HepG2 (cell line): ENCODE measurements at places on chromosomes 4 and X. TPM values are rescaled to one million over a fixed set of nuclear protein-coding genes. Genes with fewer than 3 reads are reported as not detected.

- H3K36me3 ChIP-seq = no peaks in the 10 kb centered on the region
- H3K27ac ChIP-seq = no peak overlapping the region
- peaks cover 2% of the 10 kb centered on the region; the same call in 1 of the 3 replicates for H3K27me3 ChIP-seq
- peaks cover 13% of the 10 kb centered on the region for H3K4me1 ChIP-seq
These were observed 276.6 kb downstream of the BCOR start for GRCh38 chrX:39820938-39821708.

Gene CCDC160
- not detected in 2 replicates for total RNA-seq

- no peaks in the 10 kb centered on the region for H3K27me3 ChIP-seq
- H3K27ac ChIP-seq = peak overlapping the region; percentile 78
- peak overlapping the region; percentile 74 for H3K4me3 ChIP-seq
- DNase-seq = no peak
These were observed 839 bp downstream of the STK26 start for GRCh38 chrX:132023896-132024386.

Gene NRK
- not detected in 2 replicates for total RNA-seq

DNA sequence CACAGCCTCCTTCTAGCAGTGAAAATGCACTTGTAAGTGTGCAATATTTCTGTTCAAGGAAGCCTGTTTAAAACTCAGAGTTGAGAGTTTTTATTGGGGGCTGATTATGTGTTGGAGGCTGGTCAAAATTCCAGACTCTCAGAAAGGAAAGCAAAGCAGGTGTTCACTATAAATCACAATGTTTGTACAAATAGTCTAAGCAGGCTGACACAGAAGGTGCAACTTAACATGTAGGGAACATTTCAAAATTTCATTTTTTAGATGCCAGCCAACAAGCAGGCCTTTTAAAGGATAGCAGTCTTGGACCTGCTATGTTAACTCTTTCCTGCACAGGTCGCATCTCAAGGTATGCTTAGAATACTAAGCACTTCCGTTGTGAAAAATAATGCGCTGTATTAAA, 112.3 kb upstream of the IL13RA1 start:
- no peaks in the 10 kb centered on the region for H3K4me1 ChIP-seq
- H3K4me3 ChIP-seq = no peak overlapping the region
- DNase-seq = no peak

Gene STATH
- total RNA-seq = not detected in 2 replicates

GRCh38 chrX:17680732-17681413, 56.4 kb upstream of the SCML1 start:
- H3K27ac ChIP-seq = no peak overlapping the region
- H3K4me1 ChIP-seq = no peaks in the 10 kb centered on the region
- no peak for DNase-seq
- no peak overlapping the region for H3K4me3 ChIP-seq
- H3K27me3 ChIP-seq = no peaks in the 10 kb centered on the region

Gene ARMCX4
- total RNA-seq = not detected in 2 replicates

DNA sequence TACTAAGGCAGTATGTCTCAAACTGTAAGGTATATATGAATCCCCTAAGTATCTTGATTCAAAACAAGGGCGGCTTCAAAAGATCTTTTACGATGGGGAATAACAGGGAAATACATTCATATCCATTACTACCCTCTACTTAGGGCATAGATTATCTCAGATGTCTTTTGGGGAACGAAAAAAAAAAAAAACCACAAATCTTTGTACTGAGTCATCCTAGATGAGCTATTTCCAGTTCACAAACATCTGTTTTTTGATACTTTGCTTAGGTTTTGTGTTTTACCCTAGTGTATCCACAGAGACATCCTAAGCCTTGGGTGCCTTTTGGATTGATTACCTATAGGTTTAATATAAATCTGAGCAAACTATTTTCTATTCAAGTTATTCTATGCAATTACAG, 457.2 kb downstream of the NLGN4X start:
- no peaks in the 10 kb centered on the region for H3K27me3 ChIP-seq
- H3K36me3 ChIP-seq = no peaks in the 10 kb centered on the region
- no peak overlapping the region for H3K4me3 ChIP-seq

- H3K4me3 ChIP-seq = no peak overlapping the region
- H3K4me1 ChIP-seq = peaks cover 49% of the 10 kb centered on the region
- DNase-seq = peak; percentile 47
- H3K27me3 ChIP-seq = no peaks in the 10 kb centered on the region
- no peaks in the 10 kb centered on the region for H3K36me3 ChIP-seq
- H3K27ac ChIP-seq = peak overlapping the region; percentile 71
These were observed 27.9 kb upstream of the TMSB4X start for GRCh38 chrX:12946838-12947544.

GRCh38 chr4:135598151-135598550, 1396.6 kb upstream of the PABPC4L start:
- no peak overlapping the region for H3K27ac ChIP-seq
- H3K27me3 ChIP-seq = no peaks in the 10 kb centered on the region
- H3K4me1 ChIP-seq = no peaks in the 10 kb centered on the region
- H3K4me3 ChIP-seq = no peak overlapping the region
- no peaks in the 10 kb centered on the region for H3K36me3 ChIP-seq
- DNase-seq = no peak

Gene POU3F4
- total RNA-seq = not detected in 2 replicates

Gene CAPN6
- total RNA-seq = not detected in 2 replicates

GRCh38 chrX:132776486-132777210, 181.8 kb downstream of the HS6ST2 start:
- no peak overlapping the region for H3K4me3 ChIP-seq
- H3K4me1 ChIP-seq = no peaks in the 10 kb centered on the region
- H3K36me3 ChIP-seq = no peaks in the 10 kb centered on the region
- H3K27me3 ChIP-seq = no peaks in the 10 kb centered on the region

DNA sequence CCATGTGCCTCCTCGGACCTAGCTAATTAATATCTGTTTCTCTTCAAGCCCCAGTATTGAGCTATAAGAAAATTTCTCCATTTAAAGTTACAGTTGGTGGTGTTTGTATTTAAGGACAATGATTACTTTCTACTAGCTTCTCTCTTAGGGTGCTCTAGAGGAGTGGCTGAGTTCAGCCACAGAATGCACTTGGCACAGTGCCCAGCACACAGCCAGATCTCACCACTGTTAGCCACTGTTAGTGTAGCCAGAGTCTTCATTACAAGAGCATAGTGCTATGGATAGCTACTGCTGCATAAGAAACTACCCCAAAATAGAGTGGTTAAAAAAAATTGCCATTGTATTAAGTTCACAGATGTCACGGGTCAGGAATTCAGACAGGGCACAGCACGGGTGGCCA, 421.3 kb downstream of the BCOR start:
- no peak overlapping the region for H3K4me3 ChIP-seq
- no peak for DNase-seq
- H3K27ac ChIP-seq = no peak overlapping the region
- no peaks in the 10 kb centered on the region for H3K36me3 ChIP-seq
- no peaks in the 10 kb centered on the region for H3K4me1 ChIP-seq

GRCh38 chr4:152577708-152578396, 42.0 kb upstream of the FBXW7 start:
- H3K27ac ChIP-seq = no peak overlapping the region
- no peaks in the 10 kb centered on the region for H3K27me3 ChIP-seq
- H3K4me3 ChIP-seq = no peak overlapping the region
- H3K36me3 ChIP-seq = no peaks in the 10 kb centered on the region
- DNase-seq = no peak

- DNase-seq = no peak
- H3K27me3 ChIP-seq = no peaks in the 10 kb centered on the region
- no peaks in the 10 kb centered on the region for H3K4me1 ChIP-seq
- H3K4me3 ChIP-seq = no peak overlapping the region
- no peak overlapping the region for H3K27ac ChIP-seq
- peaks cover 5% of the 10 kb centered on the region for H3K36me3 ChIP-seq
These were observed 32.3 kb downstream of the C4orf54 start for GRCh38 chr4:99625369-99625768.

DNA sequence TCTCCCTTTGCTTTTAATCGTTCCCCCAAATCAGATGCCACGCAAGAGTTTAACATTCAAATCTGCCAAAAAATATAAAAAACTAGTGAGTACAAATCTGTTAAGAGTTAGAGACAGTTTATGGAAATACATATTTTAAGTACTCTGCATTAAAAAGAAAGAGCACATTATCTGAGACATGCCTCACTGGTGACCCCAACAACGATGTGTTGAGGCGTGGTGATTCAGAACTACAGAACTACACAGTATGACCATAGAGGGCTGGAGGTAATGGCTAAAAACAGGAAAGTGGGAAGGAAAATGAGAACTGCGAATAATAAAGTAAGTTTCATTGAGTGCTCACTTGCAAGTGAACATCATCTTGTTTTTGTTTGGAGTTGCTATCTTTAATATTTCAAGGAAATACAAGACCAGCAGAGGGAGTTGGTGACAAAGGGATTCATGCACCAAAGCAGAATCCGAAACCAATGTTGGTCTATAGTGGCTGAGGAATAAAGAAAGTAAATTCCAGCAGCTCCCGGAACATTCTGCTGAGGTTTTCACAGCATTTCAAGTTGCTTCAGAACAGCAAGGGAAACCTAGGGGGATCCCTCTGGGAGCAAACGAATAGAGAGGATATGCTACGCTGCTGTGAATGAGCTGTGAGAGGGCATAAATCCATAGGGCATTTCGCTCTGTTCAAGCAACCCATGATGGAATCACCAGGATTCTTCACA, 92.2 kb downstream of the DCHS2 start:
- peak; percentile 10 for DNase-seq
- no peaks in the 10 kb centered on the region; the same call in 1 of the 2 replicates for H3K27me3 ChIP-seq
- H3K4me1 ChIP-seq = no peaks in the 10 kb centered on the region
- H3K4me3 ChIP-seq = no peak overlapping the region

DNA sequence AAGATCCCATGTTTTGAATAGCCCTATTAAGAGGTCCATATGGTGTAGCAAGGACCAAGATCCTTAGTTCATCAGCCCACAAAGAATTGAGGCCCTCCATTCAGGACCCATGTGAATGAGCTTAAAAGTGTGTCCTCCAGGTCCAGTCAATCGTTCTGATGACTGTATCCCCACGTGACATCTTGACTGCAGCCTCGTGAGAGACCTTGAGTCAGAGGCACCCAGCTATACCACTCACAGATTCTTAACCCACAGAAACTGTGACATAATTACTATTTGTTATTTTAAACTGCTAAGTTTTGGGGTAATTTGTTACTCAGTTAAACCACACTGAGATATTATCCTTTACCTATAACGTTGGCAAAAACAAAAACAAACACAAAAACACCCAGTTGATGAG, 62.4 kb downstream of the ZNF182 start:
- DNase-seq = no peak
- H3K36me3 ChIP-seq = no peaks in the 10 kb centered on the region
- no peak overlapping the region for H3K27ac ChIP-seq
- no peaks in the 10 kb centered on the region for H3K27me3 ChIP-seq
- no peaks in the 10 kb centered on the region for H3K4me1 ChIP-seq

- no peaks in the 10 kb centered on the region for H3K4me1 ChIP-seq
- DNase-seq = no peak
- H3K27ac ChIP-seq = no peak overlapping the region
- no peaks in the 10 kb centered on the region for H3K36me3 ChIP-seq
- H3K27me3 ChIP-seq = no peaks in the 10 kb centered on the region
These were observed 106.3 kb downstream of the RPA4 start for GRCh38 chrX:96989830-96990571.

DNA sequence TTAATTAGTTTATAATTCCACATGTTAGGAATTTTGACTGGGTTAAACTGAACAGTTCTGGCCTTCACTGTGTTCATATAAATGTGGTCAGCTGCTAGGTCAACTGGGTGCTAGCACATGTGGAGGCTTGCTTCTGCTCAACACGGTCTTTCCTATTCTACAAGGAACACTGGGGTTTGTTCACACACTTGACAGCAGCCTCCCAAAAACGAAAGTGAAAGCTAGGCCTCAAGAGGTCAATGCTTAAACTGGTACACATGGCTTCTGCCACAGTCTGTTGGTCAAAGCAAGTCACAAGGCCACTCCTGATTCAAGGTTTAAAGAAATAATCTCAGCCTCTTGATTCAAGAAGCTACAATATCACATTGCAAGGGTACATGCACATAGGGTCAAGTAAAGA, 126.5 kb downstream of the QDPR start:
- H3K27me3 ChIP-seq = 0 out of 3 replicates have a peak, but pooled peaks cover 3% of the 10 kb centered on the region
- no peak overlapping the region for H3K4me3 ChIP-seq
- no peak for DNase-seq
- no peaks in the 10 kb centered on the region for H3K4me1 ChIP-seq
- no peak overlapping the region for H3K27ac ChIP-seq
- H3K36me3 ChIP-seq = no peaks in the 10 kb centered on the region

DNA sequence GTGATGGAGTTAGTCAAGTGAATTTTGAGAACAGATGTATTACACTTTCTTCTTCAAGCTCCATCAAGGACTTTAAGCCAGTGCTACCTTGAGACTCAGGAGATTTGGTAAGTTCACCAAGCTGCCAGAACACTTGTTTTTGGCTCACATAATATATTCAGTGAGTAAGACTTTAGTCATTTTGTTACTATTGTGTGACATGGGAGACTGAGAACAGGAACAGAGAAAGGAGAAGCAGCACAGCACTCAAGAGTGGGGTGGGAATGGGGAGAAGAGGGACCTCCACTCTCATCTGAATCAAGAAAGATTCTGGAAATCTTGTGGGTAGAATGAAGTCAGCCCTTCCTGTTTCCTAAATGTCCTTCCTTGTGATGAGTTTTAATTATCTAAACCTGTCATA, 87.3 kb upstream of the TET2 start:
- no peak overlapping the region for H3K27ac ChIP-seq
- DNase-seq = no peak
- no peaks in the 10 kb centered on the region for H3K4me1 ChIP-seq

Gene TXK
- not detected in 2 replicates for total RNA-seq

DNA sequence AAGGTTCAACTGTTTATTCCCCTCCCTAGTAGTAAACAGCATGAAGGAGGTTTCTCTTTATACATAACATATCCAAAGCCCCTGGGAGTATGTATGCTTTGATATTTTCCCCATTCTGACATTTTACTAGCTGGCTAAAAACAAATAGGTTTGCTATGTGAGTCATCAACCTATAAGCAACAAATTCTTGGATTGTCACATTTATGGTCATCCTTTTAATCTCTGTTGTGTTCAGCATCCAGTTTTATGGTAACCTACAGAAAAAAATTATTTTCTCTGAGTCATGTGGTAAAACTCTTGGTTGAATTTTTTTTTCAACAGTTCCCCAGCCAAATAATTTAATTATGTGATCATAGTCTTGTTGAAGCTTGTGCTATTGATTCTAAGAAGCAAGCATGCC, 734.1 kb downstream of the ADGRL3 start:
- H3K27ac ChIP-seq = no peak overlapping the region
- no peak for DNase-seq
- H3K4me1 ChIP-seq = no peaks in the 10 kb centered on the region
- no peak overlapping the region for H3K4me3 ChIP-seq
- no peaks in the 10 kb centered on the region for H3K36me3 ChIP-seq

GRCh38 chr4:126568652-126569570, 1063.8 kb upstream of the INTU start:
- H3K36me3 ChIP-seq = no peaks in the 10 kb centered on the region
- H3K4me3 ChIP-seq = no peak overlapping the region
- DNase-seq = no peak
- no peaks in the 10 kb centered on the region for H3K4me1 ChIP-seq
- no peak overlapping the region for H3K27ac ChIP-seq

GRCh38 chrX:643911-644303, 13.3 kb downstream of the SHOX start:
- DNase-seq = no peak
- H3K4me1 ChIP-seq = no peaks in the 10 kb centered on the region
- H3K27ac ChIP-seq = no peak overlapping the region
- H3K27me3 ChIP-seq = peaks cover 14% of the 10 kb centered on the region; the same call in 1 of the 3 replicates
- no peaks in the 10 kb centered on the region for H3K36me3 ChIP-seq

Gene XIAP
- 29.5 and 53.0 TPM in 2 replicates for total RNA-seq
